ENCODE measurements at places on chromosomes 6 and 20.
A peak's percentile ranks its signal among the peaks of the same experiment; 100 is the strongest.

GRCh38 chr6:41522780-41523548 is 23.2 kb upstream of the FOXP4 start:
- DNase-seq, result no peak

DNA sequence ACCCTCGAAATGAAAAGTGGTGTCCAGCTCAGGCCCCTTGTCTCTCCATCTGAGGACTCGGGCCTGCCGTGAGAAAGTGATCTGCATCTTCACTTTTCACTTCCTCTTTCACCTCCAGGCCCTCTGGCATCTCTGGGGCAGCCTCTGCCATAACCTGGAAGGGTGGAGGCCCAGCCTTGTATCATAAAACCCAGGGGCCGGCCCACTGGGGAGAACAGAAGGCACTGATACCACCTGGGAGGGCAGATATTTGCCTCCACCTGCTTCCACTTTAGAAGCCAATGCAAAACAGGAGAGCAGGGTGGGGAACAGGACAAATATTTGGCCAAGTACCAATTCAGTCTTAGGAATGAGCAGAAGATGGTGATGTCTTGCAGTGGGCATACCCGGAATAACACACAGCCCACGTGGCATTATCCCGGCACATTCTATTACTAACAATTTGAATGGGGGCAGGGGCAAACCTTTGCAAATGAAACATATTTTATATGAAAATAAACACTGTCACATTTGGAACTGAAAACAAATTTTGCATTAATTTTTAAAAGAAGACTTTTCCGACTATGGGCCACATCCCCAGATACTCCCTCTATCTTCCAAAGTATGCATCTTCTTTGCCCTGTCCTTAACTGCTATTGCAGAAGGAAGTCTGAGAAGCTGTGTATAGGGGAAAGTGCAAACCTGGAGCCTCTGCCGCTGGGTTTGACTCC is 69.2 kb upstream of the TBC1D7 start:
- DNase-seq, result no peak

DNA sequence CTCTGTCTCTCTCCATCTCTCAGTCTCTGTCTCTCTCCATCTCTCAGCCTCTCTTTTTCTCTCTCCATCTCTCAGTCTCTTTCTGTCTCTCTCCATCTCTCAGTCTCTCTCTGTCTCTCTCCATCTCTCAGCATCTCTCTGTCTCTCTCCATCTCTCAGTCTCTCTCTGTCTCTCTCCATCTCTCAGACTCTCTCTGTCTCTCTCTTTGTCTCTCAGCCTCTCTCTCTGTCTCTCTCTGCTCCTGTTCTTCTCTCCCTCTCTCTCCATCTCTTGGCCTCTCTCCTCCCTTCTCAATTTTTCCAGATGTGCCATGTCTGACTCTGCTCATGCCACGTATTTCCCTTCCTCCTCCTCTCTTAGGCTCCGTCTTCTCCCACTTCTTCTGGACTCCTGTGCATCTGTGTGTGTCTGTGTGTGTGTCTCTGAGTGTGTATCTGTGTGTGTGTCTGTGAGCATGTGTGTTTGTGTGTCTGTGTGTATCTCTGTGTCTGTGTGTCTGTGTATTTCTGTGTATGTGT is 72.7 kb downstream of the SRC start:
- DNase-seq, result no peak

DNA sequence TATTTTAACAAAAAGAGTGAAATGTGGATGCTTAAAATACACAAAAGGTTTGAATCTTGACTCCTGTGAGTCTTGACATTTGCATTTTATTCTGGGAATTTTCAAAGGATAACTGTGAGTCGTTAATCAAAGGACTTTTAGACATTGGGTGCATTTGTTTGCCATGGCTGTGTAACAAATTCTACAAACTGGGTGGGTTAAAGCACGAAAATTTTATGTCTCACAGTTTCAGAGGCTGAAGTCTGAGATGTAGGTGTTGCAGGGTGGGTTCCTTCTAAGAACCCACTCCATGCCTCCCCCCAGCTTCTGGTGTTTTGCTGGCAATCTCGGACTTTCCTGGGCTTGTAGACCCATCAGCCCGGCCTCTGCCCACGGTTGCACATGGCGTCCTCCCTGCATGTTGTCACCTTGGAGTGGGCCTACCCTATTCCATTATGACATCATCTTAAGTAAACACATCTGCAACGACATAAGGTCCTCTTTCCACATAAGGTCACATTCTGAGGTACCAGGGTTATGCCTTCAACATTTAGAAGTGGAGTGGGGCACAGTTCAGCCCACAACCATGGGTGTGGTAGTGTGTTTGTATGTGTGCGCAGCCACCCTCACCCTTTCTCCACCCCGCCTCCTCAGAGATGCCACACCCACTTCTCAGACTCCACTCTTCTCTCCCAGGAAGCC is 113.1 kb downstream of the FOXA2 start:
- DNase-seq, result no peak

DNA sequence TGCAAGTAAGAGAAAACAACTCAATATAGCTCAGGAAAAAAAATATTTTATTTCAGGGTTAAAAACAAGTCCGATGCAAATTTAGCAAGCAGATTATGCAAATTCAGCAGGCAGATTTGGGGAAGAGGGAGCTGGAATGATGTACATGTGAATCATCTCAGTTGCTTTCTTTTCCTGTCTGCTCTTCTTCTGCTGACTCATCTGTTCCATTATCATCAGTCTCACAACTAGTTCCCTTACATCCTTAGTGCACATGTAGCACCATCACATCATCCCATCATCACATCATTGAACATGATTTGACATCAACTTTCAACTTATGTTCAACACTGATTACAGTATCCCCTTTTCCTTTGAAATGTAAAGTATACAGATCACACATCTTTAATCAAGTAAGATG is 11.5 kb upstream of the DEFB113 start:
- DNase-seq, result no peak

DNA sequence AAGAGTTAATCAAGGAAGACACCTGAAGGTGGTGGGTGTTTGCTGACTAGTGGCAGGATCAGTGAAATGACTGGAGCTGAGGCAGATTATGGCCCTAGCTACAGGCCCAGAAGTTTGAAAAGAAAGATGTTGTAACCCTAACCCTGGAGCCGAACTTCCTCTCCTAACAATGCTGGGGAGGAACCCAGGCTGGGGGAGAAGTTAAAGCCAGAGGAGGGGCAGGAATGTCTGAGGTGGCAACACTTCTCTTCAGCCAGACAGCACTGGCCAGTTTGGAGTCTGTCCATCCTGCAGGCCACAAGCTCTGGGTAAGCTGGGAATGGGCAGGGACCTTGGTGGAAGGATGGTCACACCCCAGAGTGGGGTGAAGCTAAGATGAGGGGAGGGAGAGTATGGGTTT is at the start of gene LST1:
TSS of gene LST1 (plus strand) at position 270 of the 400 bp plus-strand sequence. CDS start 1,023 bp downstream, outside the sequence.
- no peak for DNase-seq

- no peak for DNase-seq
Measured at GRCh38 chr20:44405785-44406571, 50.5 kb downstream of the HNF4A start.

DNA sequence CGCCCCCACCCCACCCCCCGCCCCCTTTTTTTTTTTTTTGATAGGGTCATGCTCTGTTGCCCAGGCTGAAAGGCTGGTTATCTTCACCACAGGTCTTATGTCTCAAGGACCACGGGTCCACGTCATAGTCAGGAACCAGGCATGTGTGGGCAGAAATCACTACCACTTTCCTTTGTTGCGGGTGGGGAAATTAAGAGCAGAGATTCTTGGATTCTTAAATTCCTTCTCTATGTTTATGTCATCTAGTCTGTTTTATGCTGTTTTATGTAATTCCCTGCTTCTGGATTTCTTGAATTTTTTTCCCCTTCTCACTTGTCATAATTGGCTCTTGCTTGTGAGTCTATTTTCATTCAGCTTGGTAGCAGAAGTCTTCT is 25.8 kb upstream of the PLCG1 start:
- no peak for DNase-seq

- DNase-seq, result no peak
Measured at GRCh38 chr6:146560607-146561006, 17.0 kb downstream of the RAB32 start.

DNA sequence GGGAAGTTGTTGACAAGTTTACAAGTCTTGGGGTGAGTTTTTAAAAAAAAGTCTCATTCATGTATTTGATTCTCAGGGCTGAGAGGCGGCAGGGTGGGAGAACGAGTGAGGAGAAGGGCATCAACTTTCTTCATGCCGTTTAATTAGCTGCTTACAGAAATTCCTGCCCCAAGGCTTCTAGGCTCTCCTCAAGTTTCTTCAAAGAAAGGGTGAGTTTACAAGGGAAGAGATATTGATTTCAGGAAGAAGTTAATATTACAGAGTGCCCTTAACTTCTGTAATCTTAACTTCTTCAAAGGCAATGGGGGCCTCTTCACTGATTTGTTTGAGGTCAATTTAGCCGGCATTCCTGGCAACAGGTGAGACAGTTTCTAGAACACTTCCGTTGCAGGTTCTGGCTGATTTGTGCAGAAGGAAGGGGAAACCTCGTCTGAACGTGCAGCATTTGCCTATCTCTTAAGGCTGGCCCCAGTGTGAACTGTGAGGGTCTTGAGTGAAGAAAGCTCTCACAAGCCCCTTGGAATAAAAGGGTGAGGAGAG is 3.4 kb upstream of the COL12A1 start:
- DNase-seq, result no peak

DNA sequence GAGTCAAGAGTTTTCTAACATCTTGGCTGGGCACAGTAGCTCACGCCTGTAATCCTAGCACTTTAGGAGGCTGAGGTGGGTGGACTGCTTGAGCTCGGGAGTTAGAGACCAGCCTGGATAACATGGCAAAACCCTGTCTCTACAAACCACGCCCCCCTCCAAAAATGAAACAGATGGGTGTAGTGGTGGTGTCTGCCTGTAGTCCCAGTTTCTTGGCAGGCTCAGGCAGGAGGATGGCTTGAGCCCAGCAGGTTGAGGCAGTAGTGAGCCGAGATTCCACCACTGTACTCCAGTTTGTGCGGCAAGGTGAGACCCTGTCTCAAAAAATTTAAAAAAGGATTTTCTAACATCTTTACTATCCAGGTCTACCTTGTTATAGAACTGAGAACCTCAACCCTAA is 22.0 kb downstream of the FAM8A1 start:
- DNase-seq, result no peak

- no peak for DNase-seq
Measured at GRCh38 chr20:33687993-33688937, 2.1 kb upstream of the E2F1 start.

DNA sequence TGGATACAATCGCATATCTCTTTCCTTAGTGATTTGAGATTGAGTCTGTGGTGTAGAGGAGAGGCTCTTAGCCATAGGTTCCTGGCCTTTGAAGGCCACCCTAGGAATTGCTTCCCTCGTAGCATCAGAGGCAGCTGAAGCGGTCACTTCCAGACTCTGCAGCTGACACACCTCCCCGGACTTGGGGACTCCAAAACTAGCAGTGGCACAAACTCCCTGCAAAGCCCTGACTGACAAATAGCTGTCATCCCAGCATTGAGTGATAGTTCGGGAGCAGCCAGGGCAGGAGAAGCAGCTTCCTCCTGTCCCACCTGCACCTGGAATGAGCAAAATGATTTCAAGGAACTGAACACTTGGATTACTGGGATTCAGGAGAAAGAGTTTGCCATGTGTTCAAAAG is 100.5 kb upstream of the QKI start:
- DNase-seq, result no peak

GRCh38 chr6:116779573-116780164 is 14.2 kb upstream of the FAM162B start:
- DNase-seq, result no peak

DNA sequence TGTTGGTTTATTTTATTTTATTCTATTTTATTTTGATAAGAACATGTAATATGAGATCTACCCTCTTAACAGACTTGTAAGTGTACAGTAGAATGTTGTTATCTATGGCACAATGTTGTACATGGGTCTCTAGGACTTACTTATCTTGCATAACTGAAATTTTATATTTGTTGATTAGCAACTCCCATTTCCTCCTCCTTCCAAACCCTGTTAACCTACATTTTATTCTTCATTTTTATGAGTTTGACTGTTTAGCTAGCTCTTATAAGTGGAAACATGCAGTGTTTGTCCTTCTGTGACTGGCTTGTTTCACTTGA is 37.9 kb upstream of the BCAS1 start:
- no peak for DNase-seq

DNA sequence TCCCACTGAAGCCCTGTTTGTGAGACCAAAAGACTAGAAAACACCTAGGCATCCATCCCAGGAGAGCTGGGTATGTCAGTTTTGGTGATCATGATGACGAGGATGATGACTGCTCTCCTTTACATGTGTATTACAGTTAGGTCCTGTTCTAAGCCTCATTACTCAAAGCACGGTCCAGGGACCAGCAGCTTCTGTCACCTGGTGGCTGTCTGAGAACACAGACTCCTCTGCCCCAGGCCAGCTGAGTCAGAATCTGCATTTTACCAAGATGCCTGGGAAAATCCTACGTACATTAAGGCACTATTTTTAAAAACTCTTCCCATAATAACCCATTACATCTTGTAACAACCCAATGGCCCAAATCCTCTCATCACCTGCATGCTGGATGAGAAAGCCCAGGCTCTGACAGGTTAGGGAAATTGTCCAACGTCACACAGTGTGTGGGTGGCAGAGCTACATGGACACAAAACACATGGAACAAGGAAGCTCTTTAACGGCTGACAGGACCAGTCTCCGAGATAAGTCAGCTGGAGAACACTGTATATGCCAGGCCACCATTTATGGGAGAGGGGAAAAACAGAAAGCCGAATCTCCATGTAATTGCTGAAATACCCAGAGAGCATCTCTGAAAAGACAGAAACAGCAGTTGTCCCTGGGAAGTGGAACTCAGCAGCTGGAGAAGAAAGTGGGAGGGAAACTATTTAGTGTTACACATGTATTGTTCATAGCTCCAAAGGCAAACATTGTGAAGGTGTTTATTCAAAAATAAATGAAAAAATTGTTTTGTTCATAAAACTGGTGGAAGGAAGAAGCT is 65.4 kb downstream of the BMP7 start:
- DNase-seq, result peak; percentile 26

- DNase-seq, result no peak
Measured at GRCh38 chr6:29617782-29618554, 15.0 kb downstream of the GABBR1 start.

DNA sequence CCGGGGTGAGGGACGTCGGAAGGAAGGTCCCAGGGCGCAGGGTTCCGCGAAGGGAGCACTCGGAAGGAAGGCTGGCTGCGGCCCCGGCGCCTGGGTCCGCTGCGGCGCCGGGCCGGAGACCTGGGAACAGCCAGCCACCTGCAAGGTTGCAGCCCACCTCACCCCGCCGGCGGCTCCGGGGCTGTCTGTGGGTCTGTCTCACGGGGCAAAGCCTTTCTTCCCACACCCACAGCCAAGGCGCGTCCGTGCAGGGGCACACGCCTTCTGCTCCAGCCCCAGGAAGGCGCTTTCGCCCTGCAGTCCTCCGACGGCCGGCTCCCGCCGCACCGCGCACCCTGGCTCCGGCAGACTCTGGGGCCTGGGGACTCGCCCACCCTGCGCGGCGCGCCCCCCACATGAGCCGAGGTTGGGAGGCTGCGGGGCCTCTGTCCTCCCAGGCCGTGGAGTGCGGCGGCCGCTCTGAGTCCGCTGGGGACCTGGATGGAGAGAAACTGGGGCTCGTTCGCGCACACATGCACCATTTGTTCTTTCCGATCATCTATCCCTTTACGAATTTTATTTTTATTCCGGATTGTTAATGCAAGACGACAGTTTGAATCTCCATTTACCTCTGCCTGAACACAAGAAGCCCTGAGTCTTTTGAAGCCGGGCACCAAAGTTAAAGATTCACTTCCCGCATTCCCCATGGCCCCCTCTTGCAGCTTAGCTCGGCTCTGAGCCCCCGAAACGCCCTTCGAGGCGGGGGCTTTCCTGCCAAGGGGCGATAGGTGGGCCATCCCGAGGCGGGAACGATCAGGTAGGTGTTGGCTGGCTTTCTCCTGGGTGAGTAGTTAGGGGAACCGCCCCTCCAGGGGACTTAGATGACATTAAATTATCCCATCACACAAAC is 4.5 kb upstream of the FOXC1 start:
- DNase-seq, result peak; percentile 48

Data from psoas muscle (tissue), 8 donors.